ENCODE measurements at places on chromosomes 1 and 21.

DNA sequence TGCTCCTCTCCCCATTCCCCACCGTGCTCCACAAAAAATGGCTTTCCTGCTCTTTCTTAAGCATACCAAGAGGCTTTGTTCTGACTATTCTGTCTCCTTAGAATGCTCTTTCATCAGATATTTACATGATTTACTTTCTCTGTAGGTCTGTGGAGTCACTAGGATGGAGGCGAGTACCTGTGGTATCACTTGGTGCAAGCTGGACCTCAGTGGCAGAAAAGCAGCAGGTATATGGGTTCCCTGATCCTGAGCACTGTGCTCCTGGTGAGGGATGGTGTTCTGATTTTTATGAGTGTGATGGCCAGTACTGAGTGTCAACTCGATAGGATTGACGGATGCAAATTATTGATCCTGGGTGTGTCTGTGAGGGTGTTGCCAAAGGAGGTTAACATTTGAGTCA, 10.0 kb downstream of the C1orf87 start:
- no peak for DNase-seq

DNA sequence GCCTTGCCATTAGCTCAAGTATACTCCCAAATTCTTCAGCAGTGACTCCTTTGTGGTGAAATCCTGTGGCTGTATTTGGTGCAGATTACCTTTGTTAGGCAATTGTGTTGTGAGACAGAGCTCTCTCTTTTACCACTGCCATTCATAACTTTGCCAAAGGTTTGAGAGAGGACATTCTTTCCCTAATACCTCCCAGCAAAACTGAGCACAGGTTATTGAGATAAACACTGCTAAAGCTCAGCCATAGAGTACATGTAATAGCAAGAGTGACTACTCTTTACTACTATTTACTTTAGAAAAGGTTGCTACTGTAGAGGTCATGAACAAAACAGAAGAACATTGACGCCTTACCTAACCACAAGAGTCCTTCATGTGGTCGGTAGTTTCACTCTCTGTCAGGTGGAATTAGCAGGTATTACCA, 514.0 kb upstream of the ADAMTS5 start:
- no peak for DNase-seq

DNA sequence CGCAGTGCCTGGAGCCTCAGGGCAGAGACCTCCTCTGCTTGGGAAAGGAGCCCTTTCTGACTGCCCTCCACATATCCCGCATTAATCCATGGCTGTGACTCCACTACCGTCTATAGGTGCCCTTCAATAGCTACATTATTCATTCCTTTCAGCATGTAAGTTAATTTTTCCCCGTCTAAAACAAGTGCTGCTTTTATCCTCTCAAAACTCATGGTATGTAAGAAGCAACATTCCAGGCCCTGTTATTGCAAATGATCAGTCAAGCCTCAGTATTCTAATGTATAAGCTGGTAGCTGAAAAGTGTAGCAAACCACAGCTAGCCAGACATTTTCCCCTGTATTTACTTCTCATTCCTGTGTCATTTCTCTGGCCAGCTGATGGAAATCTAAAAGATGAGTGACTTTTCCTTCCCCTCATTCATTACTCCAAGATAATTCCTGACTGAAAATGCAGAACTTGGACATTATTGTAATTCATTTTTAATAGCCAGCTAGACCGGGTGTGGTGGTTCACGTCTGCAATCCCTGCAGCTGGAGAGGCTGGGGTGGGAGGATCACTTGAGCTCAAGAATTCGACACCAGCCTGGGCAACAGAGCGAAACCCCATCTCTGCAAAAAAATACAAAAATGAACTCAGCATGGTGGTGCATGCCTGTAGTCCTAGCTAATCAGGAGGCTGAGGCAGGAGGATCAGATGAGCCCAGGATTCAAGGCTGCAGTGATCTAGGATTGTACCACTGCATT, 88.5 kb upstream of the SOD1 start:
- DNase-seq, result no peak

GRCh38 chr1:2602311-2602835, 15.8 kb downstream of the PRXL2B start:
- no peak for DNase-seq

DNA sequence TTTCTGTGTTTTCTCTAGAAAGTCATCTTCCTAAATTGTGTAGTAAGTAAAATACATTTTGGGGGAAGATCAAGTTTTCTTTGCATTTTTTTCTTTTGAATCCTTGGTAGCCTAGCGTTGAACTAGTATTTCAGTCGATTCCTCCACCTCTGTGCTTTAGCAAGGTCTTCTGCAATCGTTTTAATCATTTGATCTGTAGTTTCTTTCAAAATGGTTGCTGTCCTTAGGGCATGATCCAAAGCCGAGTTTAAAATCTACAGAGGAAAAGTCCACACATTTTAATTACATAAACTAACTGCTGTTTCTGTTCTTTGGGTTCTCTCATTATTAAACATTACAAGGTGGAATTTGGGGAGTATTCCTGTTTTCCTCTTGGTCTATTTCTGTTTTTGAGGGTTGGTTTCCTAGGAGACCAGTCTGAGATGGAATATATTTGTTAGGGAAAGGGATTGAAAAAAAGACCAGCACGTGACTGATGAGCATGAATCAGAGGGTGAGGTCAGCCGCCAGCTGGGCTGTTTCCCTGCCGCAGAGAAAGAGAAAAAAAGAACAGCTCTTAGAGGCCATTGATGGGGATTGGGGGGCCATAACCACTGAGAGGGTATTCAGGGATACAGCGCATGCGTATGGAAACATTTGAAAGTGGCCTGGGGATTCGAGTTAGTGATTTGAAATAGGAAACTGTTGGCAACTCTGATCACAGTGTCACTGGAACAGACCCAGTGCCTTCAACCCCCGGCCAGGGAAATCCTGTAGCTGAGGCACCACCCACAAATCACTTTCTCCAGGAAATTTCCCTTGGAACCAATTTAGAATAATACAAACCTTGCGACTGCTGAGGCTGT, 40.6 kb downstream of the AKNAD1 start:
- DNase-seq, result no peak

DNA sequence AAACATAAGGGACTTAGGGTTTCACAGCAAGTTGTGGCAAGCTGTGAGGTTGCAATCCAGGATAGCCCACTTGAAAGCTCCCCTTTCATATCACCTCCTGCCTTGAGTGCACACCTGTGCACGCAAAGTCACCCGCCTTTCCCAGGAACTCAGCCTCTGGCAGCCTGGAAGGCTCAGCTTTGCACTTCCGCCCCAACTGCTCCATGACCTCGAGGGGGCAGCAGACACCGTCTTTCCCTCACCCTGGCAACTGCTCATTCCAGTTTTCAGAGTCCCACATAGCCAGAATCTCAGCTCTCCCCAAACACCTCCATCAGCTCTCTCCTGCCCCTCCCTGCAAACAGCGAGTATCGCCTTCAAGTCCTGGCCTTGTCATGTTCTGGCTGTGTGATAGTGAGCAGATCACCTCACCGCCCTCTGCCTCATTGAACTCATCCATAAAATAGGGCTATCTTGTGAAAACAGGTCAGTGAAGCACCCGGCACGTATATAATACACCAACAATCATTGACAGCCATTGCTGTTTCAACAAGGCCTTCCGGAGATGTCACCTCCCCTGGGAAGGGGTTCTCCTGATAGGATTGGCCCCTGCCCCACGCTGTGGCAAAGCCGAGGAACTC, 32.2 kb upstream of the EPB41 start:
- peak; percentile 34 for DNase-seq

DNA sequence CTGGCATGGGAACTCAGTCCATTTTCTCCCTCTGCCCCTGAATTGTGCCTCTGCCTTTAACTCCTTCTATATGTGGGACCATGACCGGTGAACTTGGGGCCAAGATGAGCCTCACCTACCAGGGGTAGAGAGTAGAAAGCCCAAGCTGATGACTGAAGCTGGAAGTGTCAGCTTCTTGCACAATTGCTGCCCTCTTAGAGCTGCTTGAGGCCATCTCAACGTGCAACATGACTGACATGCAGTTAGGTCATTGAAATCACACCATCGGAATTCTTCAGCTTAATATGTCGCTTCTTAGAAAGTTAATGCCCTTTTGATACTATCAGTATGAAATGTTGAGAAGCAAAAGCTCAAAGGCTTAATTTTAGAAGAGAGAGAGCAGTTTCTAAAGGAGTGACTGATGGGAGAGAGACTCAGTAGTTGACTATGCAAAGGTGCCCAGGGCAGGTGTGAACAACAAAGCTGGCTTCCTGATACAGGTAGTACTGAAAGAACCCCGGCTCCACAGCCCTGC, 89.4 kb upstream of the UBE2U start:
- no peak for DNase-seq

DNA sequence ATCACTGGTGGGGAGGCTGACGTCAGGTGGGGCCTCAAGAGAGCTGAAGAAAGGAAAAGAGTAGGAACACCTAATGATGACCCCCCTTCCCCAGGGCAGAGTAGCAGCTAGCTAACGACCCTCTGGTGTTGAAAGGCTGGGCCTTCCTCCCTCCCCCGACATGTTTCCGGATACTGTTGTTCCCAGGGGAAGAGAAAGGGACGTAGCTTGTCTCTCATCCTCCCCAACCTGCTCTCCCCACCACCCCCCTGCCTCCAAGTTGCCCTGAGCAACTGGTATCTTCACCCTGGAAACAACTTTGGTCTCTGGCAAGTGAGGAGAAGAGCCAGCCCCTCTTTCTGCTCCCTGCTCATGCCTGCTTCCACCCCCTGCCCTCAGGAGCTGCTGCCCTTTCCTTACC, 2.4 kb downstream of the SEMA6C start:
- no peak for DNase-seq

- DNase-seq, result no peak
Observed at GRCh38 chr1:25705699-25706098, 89.1 kb downstream of the MAN1C1 start.

GRCh38 chr1:14435368-14436023, 163.0 kb upstream of the KAZN start:
- no peak for DNase-seq

DNA sequence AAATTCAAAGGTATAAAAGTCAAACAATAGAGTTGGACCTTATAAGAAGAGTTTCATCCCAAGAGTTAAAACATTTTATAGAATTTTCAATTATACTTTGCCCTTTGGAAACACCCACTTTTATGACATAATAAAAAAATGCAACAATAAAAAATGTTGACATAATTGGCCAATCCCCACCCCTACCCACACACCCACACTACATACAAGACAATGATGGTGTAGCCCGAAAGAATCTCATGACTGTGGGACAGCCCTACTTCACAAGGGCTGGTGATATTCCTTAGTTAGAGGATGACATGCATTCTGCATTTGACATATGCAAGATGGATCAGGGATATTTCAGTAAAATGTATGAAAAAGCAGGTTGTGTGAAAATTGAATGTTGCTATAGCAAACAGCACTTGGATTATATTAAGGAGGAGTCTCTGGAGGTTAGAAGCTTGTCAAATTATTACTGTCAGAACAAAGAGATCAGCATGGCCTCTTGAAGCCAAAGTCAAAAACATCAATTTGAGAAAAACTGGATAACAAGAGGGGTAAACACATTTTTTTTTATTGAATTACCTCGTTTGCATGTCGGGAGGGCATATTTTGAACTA, 133.0 kb upstream of the SAMSN1 start:
- DNase-seq, result no peak
